ENCODE measurements at places on chromosomes 6 and 20.

DNA sequence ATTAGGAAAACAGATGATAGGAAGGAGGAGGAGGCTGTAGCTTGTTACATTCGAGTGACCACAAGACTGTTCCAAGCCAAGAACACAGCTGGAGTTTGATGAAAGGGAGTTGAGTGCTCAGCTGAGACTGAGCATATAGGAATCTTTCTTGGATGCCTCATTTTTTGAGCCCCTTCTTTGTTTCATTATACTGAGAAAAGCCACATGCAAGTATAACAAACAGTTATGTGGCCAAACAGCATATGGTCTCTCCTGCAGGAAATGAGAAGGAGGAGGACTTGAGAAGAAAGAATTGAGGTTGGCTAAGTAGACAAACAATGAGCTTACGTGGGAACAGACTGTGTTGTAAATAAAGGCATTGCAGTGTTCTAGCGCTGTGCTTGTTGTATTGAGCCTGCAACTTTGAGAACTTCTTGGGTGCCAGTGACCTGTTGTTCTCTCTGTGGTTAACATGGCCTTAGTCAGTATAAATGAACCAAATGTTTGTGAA is 78.3 kb downstream of the AKAP7 start:
- DNase-seq, result peak; percentile 60

DNA sequence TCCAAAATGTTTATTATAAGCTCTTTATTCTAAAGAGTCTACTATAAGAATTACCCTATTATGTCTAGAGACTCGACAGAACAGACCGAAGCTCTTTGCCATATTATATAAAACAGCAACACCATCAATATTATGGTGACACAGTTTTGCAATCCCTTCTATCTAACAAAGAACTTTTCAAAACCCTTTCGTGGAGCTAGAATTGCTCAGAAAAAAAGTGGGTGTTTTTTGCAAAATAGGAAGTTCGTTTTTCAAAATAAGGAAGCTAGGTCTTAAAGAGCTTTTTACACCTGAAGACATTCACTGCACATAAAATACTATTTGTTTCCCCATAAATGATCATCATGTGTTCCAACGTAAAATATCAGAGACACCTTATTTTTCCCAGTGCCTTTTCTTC is 240.0 kb downstream of the FOXC1 start:
- DNase-seq, result no peak

DNA sequence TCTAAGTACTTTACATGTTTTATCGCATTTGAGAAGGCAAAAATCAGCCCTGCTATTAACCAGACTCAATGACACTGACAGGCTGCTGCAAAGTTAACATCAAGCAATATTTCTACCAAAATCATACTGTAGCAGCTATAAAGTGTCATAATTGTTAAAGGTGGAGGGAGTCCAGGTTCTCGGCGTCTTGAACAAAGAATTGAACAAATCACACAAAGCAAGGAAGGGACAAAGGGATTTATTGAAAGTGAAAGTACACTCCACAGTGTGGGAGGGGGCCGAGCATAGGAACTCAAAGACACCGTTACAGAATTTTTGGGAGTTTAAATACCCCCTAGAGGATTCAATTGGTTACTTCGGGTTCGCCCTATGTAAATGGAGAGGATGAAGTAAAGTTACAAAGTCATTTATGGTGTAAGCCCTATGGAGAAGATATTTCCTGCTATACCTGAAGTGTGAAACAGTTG is 12.9 kb upstream of the ZNF391 start:
- no peak for DNase-seq

DNA sequence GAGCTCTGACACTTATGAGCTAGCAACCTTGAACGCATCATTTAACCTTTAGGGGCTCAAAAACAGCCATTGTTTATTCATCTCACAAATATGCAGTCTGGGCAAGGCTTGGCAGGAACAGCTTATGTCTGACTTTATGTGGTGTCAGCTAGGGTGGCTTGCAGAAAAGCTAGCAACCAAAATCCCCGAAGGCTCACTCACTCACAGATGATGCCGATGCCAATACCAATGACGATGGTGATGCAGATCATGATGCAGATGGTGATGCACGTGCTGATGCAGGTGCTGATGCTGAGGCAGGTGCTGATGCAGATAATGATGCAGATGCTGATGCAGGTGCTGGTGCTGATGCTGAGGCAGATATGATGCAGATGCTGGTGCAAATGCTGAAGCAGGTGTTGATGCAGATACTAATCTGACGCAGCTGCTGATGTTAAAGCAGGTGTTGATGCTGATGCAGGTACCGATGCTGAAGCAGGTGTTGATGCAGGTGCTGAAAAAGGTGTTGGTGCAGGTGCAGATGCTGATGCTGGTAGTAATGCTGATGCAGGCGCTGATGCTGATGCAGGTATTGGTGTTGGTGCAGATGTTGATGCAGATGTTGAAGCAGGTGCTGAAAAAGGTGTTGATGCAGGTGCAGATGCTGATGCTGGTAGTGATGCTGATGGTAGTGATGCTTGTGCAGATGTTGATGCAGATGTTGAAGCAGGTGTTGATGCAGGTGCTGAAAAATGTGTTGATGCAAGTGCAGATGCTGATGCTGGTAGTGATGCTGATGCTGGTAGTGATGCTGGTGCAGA is 195.6 kb downstream of the NFATC2 start:
- no peak for DNase-seq

DNA sequence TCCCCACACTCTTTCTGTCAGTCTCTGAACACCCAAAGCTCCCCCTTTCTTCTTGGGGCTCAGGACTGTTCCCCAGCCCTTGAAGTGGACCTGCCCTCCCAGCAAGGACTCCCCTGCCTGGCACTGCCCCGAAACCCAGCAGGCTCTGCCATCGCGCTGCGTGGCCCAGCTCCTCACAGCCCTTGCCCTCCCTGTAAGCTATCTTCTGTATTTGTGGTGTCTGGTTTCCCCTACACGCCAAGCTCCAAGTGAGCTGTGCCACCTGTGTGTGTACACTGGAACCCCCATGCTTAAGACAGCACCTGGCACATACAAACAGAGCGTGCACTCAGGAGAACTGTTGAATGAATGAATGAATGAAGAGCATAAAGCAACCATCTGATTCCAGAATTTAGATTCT is 57.7 kb downstream of the TMEM242 start:
- DNase-seq, result no peak

DNA sequence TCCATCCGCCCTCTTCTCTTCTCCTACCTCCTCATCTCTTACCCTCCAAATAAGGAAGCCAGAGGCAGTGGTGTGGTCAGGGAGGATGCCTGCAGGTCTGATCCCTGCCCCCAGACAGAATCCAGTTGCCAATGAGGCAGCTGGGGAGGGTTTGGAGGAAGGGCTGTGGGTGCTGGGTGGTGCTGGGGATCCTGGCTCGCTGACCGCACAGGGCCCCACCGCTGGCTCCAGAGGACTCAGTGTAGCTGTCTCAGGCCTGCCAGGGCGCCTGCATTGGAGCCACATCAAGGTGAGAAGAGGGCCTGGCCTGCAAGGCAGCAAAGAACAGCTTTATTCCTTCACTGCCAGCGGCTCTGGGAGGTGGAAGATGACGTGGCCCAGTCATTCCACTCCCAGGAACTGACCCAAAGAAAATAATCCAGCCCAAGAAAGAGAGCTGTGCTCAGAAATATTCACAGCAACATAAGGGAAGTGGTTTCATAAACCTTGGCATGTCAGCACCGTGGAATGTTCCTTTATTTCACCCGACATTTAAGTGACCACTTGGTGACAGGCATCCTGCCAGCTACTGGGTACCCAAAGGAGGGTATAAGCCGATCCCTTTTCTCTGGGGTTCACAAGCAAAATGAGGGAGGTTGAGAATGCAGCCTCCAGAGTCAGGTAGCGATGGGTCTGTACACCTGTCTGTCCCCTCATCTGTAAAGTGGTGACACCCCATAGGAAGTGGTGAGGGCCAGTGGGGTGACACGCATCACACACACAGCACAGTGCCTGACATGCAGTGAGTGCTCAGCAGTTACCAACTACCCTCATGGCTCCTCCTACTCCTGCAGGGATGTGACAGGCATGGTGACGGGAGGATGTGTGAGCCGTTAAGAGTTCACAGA is 125.1 kb downstream of the SNX5 start:
- DNase-seq, result peak; percentile 89

GRCh38 chr20:3801846-3802245 is 5.7 kb downstream of the CDC25B start:
- DNase-seq, result no peak

DNA sequence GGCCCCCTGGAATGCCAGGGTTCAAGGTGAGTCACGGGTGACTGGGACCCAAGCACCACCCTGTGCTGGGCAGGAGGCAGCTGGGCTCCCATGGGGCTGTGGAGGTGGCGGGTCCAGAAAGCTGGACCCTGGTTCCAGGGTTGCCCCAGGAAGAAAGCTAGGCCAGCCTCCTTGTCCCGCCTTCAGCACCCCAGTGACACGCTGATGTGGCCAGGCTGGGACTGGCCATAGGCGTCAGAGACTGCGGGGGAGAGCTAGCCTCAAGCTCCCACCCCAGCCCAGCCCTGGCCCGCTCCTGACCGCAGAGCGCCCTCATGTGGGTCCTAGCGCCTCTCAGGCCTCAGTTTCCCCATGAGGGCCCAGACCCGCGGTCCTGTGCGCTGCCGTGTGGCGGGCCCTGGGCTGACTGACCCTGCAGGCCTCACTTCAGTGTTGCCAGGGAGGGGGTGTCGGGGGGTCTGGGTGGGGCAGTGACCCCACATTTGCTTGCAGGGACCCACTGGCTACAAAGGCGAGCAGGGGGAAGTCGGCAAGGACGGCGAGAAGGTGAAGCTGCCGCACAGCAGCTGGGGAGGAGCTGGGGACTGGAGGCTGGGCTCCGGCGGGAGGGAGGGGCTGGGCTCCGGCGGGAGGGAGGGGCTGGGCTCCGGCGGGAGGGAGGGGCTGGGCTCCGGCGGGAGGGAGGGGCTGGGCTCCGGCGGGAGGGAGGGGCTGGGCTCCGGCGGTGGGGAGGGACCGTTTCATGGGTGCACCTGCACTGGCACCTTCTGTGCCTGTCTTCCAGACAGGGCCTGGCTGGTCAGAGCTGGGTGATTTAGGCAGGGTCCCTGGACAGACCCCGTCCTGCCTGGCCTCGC is 7.9 kb downstream of the COL9A3 start:
- peak; percentile 69 for DNase-seq

DNA sequence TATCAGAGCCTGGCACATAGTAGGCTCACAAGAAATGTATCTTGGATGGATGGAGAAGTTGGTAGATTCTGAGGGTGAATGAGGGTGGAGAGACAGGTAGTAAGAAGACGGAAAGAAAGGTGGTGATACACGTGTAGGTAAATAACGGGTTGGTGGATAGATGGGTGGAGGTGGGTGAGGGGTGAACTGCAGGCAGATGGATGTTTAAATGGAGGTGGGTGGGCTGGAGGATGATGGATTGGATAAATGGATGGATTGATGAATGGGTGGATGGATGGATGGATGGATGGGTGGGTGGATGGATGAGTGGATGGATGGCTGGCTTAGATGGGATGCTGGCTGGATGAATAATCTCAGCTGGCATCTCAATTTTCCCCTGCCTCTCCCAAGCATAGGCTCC is 9.9 kb downstream of the CDH22 start:
- no peak for DNase-seq

DNA sequence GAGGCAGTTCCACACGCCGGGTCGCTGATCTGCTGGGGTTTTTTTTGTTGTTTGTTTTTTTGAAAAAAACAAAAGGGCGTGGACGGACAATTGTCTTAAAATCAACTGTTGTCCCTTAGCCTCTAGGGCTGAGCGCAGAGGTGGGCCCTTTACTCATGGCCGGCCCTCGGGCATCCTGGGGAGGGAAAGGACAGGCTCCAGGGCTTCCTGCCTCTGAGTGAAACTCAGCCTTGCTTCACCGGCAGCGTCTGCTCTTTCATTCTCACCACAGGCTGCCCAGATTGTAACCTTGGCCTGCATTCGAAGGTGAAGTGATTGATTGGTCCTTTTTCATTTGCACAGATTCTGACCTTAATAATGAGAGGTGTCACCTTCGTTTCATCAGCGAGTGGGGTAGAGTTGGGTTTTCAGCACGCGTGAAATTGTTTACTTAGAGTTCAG is 797 bp downstream of the SMIM13 start:
- DNase-seq, result peak; percentile 44

GRCh38 chr6:8539453-8539852 is 104.1 kb upstream of the SLC35B3 start:
- no peak for DNase-seq

DNA sequence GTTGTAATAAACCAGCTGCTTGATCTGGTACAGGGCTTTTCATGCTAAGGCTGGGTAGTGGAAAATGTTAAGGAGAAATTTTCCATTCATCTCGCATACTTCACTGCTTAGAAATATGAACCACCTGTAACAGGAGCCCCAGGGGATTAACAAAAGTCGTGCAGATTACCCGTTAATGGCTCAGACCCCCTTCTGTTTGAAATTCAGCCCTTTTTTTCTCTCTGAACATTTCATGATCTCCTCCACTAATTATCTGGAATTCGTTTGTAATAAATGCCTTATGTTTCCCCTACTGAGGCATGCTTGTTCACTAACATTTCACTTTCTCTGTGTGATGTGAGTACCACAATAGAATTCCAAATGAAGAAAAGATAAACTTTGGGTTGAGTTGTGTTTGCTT is 336.4 kb upstream of the HSF2 start:
- no peak for DNase-seq

GRCh38 chr6:154039231-154039842 is at the start of gene OPRM1:
OPRM1 (plus strand) TSS chr6:154039240; CDS start chr6:154039545, 305 bp downstream.
- peak; percentile 83 for DNase-seq

DNA sequence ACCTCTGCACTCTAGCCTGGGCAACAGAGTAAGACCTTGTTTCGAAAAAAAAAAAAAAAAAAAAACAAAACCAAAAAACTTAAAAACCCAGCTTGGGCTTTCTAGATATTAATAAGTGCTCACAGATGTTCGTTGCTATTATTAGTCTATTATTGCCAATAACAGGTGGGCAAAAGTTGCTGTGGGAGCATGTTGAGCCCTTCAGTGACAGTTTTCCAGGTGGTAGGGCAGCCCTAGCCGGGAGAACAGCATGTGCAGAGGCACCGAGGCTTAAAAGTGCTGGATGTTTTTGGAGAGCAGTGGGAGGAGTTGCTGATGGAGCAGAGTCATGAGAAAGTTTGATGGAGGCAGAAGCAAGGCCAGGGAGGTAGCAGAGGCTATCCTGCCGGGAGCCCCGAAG is 4.4 kb downstream of the PPP1R16B start:
- DNase-seq, result no peak

DNA sequence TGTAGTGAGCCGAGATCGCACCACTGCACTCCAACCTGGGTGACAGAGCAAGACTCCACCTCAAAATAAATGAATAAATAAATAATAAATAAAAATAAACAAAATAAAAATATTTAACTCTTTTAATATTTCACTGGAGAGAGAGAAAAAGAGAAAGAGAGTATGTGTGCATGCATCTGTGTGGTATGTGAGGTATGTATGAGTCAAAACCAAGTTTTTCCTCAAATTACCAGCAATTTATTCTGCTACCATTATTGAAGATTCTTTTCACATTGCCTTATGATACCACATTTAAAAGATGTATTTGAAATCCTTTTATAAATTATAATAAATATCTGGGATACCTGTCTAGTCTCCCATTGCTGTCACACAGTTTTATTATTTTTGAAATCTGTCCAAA is 122.1 kb downstream of the CD164 start:
- DNase-seq, result no peak

GRCh38 chr20:16434062-16434664 is 139.1 kb downstream of the KIF16B start:
- peak; percentile 38 for DNase-seq

- no peak for DNase-seq
Observed at GRCh38 chr6:74280130-74280692, 584.2 kb downstream of the CD109 start.

- DNase-seq, result no peak
Observed at GRCh38 chr20:35828434-35828833, 56.6 kb downstream of the PHF20 start.

- DNase-seq, result no peak
Observed at GRCh38 chr6:107386340-107386739, 73.0 kb downstream of the PDSS2 start.

- DNase-seq, result no peak
Observed at GRCh38 chr6:12077021-12077710, 65.1 kb downstream of the HIVEP1 start.

Measured in femur (tissue), 1 donor.